IPS-NIHi11 (cell line): ENCODE measurements at places on chromosomes 6 and 20.

DNA sequence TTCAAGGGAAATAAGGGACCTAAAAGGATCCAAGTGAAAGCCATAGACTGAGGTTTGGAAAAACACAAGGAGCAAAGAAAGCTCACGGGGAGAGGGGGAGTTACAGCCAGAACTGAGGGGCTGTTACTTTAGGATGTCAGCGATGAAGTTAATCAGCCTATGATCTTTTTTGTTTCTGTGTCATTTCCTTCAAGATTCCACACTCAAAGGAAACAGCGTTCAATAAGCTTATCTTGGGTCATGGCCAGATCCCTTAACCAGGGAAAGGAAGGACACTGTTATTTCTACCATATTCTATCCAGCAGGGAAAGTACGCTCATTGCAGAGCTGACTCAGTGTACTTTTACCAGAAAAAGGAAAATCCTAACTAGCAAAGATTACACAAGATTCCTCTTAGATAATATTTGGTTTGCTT, 132.8 kb downstream of the PFDN4 start:
- no peak for DNase-seq

GRCh38 chr6:71496018-71496721, 207.6 kb downstream of the OGFRL1 start:
- no peak for DNase-seq

DNA sequence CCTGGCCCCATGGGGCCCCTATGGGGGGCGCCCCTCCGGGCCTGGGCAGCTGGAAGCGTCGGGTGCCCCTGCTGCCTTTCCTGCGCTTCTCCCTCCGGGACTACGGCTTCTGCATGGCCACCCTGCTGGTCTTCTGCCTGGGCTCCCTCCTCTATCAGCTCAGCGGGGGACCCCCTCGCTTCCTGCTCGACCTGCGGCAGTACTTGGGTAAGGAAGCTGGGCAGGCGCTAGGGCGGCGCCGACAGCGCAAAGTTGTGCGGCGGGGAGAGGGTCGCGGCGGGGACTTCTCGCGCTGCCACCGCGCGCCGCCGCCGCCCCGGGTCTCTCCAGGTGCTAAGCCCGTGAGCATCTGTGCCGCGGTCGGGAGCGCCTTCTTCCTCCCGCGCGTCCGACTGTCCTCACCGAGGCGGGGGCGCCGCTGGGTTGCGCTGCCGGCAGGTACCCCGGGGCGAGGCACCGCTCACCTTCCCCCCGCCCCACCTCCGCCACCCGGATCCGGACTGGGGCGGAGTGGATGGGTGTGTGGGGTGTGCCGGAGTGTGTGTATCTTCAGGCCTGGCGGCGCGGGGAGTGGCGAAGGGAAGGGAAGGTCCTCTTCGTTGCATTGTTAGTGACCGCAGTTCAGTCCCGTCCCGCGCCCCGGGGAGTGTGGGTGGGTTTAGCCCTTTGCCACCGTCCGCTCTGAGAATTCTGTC, 788 bp downstream of the UST start:
- peak; percentile 56 for DNase-seq

GRCh38 chr6:21381331-21381963, 212.1 kb upstream of the SOX4 start:
- no peak for DNase-seq

DNA sequence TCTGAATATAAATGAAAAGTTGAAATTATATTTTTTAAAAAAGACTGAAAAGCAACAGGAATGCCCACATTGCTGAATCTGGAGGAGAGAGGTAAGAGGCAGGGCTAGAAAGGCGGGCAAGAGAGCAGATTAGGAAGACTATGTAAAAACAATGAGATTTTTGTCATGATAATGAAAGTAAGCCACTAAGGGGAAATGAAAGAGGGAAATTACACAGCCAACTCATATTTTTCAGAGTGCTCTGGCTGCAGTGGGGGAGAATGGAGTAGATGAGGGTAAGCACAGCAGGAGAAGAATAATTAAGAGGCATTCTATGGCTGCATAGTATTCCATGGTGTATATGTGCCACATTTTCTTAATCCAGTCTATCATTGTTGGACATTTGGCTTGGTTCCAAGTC, 281.9 kb downstream of the PKHD1 start:
- DNase-seq: no peak

DNA sequence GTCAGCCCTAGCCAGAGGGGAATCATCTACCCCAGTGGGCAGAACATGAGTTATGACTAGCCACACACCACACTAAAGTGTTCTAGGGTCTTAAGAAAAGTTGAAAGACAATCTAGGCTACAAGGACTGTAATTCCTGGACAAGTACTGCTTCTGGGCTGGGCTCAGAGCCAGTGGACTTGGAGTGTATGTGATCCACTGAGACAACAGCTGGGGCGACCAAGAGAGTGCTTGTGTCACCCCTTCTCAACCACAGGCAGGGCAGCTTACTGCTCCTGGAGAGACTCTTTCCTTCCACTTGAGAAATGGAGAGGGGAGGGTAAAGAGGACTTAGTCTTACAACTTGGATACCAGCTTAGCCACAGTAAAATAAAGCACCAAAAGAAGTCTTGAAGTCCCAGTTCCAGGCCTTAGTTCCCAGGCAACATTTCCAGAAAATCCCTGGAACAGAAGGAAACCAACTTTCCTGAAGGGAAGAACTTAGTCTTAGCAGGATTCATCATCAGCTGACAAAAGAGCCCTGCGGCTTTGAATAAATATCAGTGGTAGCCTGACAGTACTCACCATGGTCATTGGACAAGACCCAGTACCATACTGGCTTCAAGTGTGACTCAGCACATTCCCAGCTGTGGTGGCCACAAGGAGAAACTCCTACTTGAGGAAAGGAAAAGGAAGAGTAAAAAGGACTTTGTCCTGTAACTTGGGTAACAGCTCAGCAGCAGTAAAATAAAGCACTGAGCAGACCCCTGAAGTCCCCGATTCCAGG, 355.1 kb upstream of the ADGRB3 start:
- DNase-seq: no peak

GRCh38 chr20:8443464-8444072, 311.5 kb downstream of the PLCB1 start:
- no peak for DNase-seq
